ENCODE measurements at places on chromosomes 5 and 9.

DNA sequence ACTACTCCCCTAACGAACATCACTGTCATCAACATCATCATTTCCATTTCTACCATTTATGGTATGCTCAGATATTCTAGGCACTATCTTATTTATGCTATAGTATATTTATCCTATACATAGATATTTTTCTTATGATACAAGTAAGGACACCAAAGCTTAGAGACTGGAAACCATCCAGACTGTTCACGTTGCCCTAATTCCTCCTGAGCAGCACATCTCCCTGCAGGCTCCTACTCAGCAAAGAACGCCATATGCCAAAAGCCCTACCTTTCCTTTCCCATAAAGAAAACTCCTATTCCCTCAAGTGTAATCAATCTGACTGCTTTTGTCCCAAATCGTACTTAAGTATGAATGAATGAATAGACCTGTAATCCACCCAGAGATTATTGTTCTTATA, 247.0 kb downstream of the PRELID2 start:
- DNase-seq, result no peak

DNA sequence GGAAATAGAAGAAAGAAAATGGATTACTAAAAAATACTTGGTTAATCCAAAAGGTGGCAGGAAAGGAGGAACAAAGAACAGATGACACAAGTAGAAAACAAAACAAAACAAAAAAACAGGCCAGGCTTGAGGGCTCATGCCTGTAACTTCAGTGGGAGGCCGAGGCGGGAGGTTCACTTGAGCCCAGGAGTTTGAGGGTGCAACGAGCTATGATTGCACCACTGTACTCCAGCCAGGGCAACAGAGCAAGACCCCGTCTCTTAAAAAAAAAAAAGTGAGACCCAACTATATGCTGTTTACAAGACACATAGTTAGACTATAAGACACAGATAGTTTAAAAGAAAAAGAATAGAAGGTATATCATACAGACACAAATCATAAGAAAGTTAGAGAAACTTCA, 59.5 kb downstream of the AK8 start:
- DNase-seq, result no peak

GRCh38 chr9:81394881-81395675, 294.3 kb downstream of the TLE1 start:
- DNase-seq, result peak; percentile 93

- no peak for DNase-seq
These were observed 21.7 kb upstream of the TCOF1 start for GRCh38 chr5:150335778-150336177.

GRCh38 chr5:27708534-27708933, 670.1 kb upstream of the CDH9 start:
- DNase-seq, result no peak

GRCh38 chr9:109320331-109320741, 523 bp downstream of the EPB41L4B start:
- no peak for DNase-seq

DNA sequence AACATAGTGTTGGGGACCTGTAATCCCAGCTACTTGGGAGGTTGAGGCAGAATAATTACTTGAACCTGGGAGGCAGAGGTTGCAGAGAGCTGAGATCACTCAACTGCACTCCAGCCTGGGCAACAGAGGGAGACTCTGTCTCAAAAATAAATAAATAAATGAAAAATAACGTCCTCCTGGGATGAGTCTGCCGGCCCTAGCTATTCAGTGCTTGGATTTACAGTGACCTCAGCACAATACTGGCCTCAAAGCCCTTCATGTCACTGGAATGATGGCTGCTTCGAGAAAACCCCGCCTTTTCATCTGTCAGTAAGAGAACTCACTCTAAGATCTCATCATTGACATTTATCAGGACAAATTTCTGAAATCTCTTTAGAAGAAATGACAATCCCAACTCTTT, 35.5 kb downstream of the SOX30 start:
- DNase-seq, result no peak

DNA sequence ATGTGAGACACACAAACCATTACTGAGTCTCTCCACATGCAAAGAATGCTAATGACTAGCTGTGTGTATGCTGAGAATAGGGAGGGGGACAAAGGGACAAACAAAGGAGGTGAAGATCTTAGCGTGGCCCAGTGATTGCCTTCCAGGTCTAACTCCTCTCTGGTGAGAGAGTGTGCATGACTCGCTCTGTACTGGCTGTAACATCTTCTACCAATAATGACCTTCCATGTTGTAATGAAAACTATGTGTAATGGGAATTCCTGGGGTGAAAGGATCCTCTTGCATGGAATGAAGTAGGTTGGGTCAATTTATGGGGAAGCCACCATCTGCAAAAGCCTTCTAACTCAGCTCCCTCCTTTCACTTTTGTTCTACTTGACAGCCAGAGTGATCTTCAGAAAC, 24.4 kb upstream of the GPR151 start:
- DNase-seq, result no peak

DNA sequence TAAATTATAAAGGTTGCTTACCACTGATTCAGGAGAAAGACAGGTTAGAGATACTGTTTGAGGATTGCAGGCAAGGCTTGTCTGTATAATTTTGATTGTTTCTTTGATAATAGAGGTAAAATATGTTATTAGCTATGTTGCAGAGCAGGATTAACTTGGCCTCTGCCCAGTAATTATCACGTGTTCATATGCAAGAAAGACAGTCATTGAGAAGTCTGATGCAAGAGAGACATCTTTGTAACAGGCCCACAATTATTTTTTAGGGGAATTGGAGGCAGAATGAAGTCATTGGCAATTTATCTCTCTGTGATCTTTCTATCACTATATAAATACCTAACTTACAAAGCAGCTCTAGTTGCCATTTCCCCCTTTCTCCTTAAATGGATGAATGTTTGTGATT, 46.0 kb downstream of the SLC44A1 start:
- DNase-seq, result peak; percentile 12

Measured in muscle of leg (tissue), 16 donors.